ENCODE measurements at places on chromosomes 5 and 9.

DNA sequence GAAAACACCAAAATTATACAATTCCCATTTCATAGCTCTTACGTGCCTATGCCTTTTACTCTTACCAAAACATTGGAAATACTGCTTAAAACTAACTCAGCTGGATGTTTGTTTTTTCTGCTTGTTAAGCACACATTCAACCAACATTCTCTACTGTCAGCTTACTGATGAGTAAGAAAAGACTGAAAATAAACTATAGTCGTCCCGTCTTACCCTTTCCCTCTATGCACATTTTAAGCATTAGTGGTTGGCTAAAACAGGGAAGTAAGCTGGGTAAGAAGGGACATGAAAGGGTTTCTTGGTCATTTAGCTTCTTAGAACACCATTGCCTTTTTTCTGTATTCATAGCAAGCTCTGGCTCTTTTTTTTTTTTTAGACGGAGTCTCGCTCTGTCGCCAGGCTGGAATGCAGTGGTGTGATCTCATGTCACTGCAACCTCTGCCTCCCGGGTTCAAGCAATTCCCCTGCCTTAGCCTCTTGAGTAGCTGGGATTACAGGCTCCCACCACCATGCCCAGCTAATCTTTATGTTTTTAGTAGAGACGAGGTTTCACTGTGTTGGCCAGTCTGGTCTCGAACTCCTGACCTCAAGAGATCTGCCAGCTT, 232.1 kb upstream of the PCSK5 start:
- no peak for DNase-seq

GRCh38 chr9:124032247-124032646, 20.7 kb downstream of the LHX2 start:
- DNase-seq: no peak

- no peak for DNase-seq
Observed at GRCh38 chr5:72141440-72142355, 34.4 kb downstream of the MAP1B start.

DNA sequence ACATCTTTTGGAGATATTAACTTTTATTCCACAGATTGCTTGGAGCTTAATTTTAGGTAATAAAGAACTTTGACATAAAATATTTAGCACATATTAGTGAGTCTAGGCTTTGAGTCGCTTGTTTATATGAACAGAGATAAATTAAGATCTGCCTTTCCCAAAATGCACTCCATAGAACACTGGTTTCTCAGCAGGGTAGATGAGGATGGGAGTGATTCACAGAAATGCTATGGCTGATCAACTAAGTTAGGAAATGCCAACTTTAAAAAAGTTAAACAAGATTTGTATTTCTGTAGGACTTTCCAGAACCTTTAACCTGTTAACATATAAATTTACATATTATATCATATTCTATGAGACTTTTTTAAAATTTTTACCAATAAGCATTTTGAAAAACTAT, 65.2 kb downstream of the STARD4 start:
- DNase-seq: no peak

- no peak for DNase-seq
Observed at GRCh38 chr9:107430071-107430470, 59.5 kb downstream of the KLF4 start.

GRCh38 chr9:16721972-16722371, 148.5 kb downstream of the BNC2 start:
- no peak for DNase-seq

GRCh38 chr9:88476491-88477271, 58.3 kb upstream of the NXNL2 start:
- DNase-seq: no peak

DNA sequence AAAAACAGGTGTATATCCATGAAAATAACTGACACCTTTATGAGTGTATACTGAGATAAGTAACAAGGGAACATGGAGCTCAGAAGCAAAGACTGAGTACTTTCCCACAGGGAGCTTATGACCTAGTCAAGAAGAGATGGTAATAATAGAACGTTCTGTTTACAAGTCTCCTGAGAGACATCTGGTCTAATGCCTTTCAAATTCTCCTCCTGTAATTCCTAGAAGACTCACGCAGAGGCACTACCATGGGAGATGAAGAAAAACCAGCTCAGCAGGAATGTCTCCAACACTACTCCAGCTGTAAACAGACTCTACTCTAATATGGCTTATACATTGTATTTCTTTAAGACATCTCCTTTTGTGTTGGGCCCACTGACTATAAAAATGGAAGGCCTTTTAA, 503.6 kb upstream of the TUSC1 start:
- DNase-seq: no peak

Data from stimulated activated CD8-positive, alpha-beta memory T cell treated with anti-CD3 and anti-CD28 coated beads, Interleukin-4, amount 100 ng/mL, for 1 hour (primary cell).